ENCODE measurements at places on chromosomes 13 and 19. TPM values are rescaled to one million over a fixed set of nuclear protein-coding genes. Genes with fewer than 3 reads are reported as not detected.

CGB8 gene
- total RNA-seq, result not detected

PSG11 gene
- total RNA-seq, result not detected

DNA sequence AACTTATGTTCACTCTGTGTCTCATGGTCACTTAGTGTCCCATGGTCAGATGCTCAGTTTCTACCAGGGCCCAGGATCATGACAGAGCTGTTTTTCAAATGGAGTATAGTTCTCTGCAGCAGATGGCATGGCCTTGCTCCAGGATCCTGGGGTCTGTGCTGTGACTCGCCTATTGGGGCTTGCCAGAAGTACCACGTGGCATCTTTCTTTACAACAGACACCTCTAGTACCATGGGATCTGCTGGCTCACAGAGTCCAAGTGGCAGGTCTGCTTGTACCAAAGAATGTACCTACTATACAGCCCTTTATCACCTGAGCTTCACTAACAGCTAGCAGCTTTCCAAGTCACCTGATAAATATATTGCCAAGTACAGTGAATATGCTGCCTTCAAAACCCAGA lies 6.0 kb upstream of the RNF6 start:
- DNase-seq, result no peak

GRCh38 chr13:101869553-101869952 lies 417.1 kb downstream of the ITGBL1 start:
- DNase-seq, result no peak

- no peak for DNase-seq
These were observed 90.4 kb downstream of the PTPRS start for GRCh38 chr19:5250127-5250659.

- DNase-seq, result no peak
These were observed 71.4 kb downstream of the SLC7A9 start for GRCh38 chr19:32798201-32798600.

DNA sequence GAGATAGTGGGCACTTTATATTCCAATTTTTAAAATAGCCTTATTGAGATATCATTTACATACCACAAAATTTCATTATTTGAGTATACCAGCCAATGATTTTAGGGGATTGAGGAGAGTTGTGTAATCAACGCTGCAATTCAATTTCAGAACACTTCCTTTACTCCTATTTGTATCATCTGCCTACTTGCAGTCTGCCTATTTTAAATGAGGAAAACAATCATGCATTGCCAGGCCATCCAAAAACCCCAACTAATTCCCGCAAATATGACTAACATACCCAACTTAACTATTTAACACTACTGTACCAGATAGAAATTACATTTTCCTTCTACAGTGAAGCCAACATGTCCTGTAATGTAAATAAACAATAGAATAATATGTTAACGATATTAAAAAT lies 26.7 kb downstream of the CAB39L start:
- DNase-seq, result no peak

GRCh38 chr19:33246709-33247440 lies 21.2 kb upstream of the SLC7A10 start:
- DNase-seq, result no peak

DNA sequence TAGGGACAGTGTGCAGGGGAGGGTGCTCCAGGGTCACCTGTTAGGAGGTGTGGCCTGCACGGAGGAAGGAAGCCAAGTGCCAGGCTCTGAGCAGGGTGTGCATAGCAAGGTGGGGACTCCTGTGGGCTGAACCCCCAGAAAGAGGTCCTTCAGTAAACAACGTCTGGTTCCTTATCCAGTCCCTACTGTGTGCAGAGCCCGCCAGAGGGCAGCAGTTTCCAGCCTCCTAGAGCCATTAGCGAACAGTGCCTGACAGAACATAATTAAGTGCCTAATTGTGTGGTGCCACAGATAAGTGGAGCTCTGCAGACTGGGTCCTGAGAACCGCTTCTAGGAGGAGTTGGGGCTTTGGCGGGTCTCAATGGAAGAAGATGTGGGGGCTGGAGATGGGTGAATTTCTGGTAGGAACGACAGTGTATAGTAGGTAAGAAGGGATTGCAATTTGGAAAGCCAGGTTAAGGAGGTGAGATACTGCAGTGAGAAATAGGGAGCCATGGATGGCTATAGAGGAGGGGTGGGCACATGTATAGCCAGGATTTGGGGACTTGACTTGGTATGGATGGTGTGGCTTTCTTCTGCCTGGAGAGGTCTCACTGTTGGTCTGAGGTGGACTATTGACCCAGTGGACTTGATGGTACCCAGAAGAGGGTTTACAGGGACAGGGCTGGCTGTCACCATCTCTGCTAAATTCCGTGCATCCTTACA lies 323.1 kb downstream of the ZNF536 start:
- DNase-seq, result peak; percentile 25

DNA sequence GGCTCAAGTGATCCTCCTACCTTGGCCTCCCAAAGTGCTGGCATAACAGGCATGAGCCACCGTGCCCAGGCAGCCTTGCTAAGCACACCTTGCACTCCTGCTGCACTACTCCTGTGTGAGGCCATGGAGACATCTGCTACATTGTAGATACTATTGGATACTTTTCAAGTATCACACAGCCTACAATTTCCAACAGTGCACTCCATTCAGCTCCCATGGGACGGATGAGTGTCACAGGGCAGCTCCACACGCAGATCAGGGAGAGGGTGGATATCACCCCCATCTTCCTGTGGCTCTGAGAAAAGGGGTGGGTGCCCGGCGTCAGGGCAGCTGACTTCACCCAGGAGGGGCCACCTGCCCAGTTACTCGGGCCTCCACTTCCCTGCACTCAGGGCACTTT lies 39.1 kb upstream of the CCNE1 start:
- no peak for DNase-seq

DNA sequence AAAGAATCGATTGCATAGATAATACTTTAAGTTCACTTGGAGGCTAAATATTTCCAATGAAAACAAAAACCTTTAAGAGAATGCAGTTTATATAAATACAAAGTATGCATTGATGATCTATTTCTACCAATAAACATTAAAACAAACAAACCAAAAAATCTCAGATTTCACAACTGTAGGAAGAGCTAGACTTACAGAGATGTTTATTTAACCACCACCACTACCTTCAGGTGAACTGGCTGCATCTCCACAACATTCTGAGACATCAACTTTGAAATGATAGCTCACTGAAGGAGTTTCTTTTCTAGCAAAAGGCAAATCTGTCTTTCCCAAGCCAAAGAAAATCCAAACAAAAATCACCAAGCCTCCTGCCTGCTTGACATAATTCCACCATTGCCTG lies 44.2 kb downstream of the FOXO1 start:
- no peak for DNase-seq

GRCh38 chr19:44894052-44894400 lies 3.0 kb downstream of the TOMM40 start:
- no peak for DNase-seq

GRCh38 chr13:94113245-94113644 lies 366.2 kb downstream of the DCT start:
- no peak for DNase-seq

DNA sequence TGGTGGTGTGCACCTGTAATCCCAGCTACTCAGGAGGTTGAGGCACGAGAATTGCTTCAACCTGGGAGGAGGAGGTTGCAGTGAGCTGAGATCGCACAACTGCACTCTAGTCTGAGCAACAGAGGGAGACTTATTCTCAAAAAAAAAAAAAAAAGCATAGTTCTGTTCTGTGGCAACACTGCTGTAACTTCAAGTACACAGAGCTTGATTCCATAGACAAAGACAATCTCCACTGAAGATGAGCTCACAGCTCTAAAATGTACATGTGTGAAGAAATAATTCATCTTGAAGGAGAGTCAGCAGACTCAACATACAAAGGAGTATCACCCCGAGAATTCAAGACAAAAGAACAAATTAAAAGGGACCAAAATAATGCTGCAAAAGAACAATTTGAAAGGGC lies 47.8 kb downstream of the KCTD15 start:
- DNase-seq, result no peak
